ENCODE measurements at places on chromosomes 2 and 18.
A peak's percentile ranks its signal among the peaks of the same experiment; 100 is the strongest.

GRCh38 chr18:55699233-55699765 lies 111.3 kb upstream of the TCF4 start:
- no peak for DNase-seq

- no peak for DNase-seq
Observed at GRCh38 chr2:124147552-124147951, 122.5 kb downstream of the CNTNAP5 start.

DNA sequence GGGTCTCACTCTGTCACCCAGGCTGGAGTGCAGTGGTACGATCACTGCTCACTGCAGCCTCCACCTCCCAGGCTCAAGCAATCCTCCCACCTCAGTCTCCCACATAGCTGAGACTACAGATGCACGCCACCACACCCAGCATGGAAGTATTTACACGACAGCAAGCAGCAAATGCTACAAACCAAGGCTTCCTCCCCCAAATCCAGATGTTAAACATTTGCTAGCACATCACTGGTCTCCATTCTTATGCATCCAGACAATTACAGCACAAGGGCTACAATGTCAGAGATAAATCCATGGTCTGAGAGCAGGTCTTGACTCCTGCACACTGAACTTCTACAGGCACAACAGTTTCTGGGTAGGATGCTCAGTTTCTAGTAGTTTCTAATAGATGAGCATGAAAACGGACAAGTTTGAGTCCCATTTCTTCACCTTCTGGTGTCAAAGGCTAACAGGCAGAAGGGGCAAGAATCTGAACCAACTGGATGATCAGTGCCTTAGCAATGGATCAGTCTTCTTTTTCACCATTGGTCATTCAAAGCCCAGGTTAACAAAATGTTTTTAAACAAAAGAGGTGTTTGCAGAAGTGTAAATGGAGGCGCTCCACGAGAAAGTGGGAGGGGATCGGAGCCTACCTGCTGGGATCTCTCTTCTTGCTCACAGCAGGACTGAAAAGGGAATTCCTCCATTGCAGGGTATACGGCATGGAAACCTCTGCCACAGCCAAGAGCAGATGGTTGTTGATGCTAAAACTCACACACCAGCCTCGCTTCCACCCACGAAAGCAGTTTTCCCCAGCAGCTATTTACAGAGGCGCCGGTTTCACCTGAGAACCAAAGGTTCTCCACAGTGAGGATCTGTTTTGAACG lies 135.0 kb upstream of the ARL4C start:
- DNase-seq, result no peak

DNA sequence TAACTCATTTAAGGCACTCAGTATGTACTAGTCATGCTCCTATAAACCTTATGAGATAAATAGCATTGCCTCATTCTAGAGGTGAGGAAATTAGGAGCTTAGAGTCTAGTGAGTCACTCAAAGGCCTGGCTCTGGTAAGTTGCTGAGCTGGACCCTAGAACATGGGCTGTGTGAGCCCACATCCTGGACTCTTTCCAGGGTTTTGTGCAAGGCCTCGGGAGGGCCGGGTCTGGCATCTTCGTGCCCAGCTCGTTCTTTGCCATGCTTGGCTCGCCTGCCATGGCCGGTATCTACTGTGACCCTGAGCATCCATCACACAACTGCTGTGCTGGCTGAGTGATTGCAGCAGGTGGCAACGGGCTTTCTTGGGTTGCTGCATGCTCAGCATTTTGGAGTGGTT lies 168.0 kb downstream of the LPIN1 start:
- no peak for DNase-seq

- no peak for DNase-seq
Observed at GRCh38 chr2:178418426-178418825, 32.5 kb downstream of the PRKRA start.

GRCh38 chr18:74836296-74837139 lies 238.8 kb downstream of the ZNF407 start:
- no peak for DNase-seq

DNA sequence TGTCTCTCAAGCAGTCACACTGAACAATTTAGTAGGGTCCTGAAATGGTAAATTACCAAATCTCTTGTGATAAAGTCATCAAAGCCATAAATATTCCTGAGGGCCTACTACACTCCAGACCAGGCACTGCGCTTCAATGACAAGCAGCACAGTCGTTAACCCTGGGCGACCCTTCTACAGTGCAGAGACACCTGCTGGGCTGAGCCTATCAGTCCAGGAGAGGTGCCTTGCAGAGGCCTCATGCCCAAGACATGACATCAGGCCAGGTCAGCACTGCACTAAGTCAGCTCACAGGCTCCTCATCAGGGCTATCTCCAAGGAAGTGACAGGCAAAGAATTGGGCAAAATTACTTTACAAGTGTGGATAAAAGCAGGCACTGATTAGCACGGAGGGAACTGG lies 166.4 kb upstream of the EPB41L3 start:
- no peak for DNase-seq

DNA sequence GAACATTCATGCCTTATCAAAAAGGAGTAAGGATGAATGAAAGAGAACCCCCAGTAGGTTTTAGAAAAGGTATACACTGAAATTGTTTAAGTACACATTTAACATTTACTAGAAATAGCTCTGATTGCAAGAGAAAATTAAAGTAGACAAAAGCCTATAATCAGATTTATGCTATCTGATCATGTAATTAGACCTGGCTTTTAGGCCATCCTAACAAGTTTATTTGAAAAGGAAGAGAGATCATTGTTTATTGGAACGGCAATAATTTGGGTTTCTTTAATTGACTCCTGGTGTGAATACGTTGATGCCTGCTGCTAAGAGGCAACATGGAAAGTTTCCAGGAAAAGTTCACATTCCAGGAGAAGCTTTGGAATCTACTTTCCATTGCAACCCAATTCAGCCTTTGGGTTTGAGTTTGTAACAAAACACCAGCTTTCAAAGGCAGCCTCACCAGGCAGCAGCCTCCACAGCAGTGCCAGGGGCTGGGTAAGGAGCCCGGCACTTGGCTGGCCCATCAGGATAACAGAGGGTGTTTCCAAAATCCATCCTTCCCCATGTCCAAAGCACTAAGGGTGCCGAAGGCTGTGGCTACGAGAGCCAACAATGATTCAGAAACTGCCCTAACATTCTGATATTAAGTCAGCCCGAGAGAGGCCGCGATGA lies 18.0 kb downstream of the FZD7 start:
- no peak for DNase-seq

GRCh38 chr2:240960971-240961876 lies 37.2 kb upstream of the SNED1 start:
- DNase-seq, result no peak

DNA sequence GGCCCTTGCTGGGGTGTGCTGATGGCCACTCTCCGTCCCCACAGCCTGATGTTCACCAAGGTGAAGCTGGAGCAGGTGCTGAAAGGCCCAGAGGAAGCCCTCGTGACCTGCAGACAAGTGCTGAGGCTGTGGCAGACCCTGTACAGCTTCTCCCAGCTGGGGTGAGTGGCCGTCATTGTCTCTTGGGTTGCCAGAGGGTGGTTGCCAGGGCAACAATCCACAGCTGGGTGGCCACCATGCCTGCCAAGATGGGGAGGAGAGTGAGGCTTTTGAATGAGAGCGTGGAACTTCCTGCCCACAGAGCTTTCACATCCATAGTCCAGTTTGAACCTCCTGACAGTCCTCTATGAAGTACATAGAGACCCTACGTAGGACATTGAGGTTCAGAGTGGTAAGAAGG lies 108.8 kb downstream of the STPG4 start:
- no peak for DNase-seq

GRCh38 chr2:108288534-108289106 lies at the start of gene SULT1C2:
TSS of gene SULT1C2 (plus strand) at chr2:108288895. CDS start at chr2:108293668, 4,773 bp downstream.
- no peak for DNase-seq

DNA sequence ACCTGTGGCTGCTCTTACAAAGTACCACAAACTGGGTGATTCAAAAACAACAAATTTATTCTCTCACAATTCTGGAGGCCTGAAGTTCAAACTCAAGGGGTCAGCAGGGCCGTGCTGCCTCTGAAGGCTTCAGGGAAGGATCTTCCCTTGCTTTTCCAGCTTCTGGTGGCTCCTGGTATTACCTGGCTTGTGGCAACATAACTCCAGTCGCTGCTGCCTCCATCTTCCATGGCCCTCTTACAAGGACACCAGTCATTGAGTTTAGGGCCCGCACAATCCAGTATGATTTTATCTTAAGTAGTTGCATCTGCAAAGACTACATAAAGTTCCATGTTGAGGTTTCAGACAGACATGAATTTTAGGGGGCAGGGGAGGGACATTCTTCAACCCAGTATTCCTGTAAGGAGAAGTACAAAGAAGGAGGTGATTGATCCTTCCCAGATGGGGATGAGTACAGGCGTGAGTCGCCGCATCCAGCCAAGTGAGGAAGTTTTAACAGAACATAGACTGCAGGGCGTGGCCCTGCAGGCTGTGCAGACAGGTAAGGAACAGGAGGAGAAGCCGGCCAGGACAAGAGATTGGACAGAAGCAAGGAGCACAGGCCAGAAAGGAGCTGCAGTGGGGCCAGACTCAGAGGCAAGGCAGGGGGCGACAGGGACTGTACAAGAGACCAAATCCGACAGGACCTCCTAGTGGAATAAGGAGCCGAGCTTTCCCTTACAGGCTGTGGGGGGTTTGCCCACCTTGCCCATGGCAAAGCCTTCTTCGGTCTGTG lies 44.4 kb upstream of the BZW1 start:
- DNase-seq, result no peak

DNA sequence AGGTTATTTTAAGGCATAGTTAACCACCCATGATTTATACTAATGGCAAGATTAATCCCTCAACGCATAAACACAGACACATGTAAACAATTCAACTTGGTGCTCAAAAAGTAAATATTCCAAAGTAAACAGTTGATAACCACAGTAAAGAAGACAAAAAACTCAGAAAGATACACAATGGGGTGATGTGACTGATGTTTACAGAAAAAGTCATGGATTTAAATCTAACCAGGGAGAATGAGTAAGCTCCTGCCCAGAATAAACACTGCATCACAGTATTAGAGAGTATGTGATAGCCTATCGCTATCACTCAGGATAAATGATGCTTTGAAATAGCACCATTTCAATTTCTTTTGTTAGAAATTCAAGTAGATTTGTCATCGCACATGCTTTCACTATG lies 49.3 kb downstream of the HIBCH start:
- no peak for DNase-seq

GRCh38 chr2:160076914-160077313 lies 14.5 kb upstream of the PLA2R1 start:
- no peak for DNase-seq

GRCh38 chr2:6864923-6865345 lies 773 bp downstream of the CMPK2 start:
- no peak for DNase-seq

DNA sequence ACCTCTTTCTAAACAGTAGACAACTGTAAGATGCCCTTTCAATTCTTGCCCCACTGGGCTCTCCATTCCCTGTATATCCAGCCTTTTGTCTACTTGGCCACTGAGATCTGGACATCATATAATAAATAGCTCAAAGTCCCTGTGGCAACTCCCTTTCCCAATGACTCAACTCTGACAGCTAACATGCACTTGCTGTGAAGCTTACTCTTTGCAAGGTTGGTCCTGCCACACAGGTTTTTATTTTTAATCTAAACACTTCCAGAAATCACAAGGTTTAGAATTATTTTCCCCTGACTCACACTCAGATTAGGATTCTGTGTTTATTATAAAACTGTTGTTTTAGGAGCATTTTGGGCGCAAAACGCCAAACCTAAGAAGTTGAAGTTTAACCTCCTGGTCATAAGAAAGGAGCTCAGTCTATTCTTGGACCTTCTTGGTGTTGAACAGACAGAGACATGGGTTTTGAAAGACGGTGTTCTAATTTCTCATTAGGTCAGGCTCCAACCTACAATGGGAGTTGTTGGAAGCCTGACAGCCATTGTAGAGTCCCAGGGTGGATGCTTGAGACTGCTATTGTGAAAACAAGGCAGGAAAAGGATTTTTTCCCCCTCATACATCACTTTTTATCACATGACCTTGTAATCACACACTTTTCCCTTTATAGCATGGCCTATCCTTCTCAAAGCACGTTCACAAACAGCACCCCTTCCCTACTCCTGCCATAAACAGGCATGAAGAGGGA lies 124.7 kb upstream of the SERPINE2 start:
- no peak for DNase-seq

GRCh38 chr2:73032702-73033097 lies 38.8 kb downstream of the SFXN5 start:
- no peak for DNase-seq

GRCh38 chr2:46925474-46926351 lies 10.1 kb upstream of the MCFD2 start:
- no peak for DNase-seq

- DNase-seq, result peak; percentile 22
Observed at GRCh38 chr2:174632841-174633622, 35.4 kb upstream of the WIPF1 start.

- DNase-seq, result no peak
Observed at GRCh38 chr2:231138699-231139098, 13.9 kb upstream of the HTR2B start.

DNA sequence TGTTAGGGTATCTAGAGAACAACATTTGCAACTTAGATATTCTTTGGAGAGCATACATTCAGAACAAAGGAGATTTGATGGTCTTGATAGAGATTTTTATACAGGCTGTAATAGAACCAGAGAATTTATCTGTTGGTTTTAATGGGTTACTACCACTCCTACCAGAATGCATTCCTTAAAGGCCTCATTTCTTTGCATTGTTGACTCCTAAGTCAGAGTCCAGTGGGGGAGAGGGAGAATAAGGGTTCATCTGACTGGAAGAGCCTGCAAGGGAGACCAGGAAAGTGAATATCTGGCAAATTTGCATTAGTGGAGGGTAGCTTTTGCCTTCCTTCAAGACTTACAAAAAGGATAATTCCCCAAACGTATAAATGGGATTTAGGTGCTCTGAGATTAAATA lies 29.7 kb downstream of the AGPS start:
- DNase-seq, result no peak

GRCh38 chr18:10271481-10271880 lies 183.0 kb upstream of the APCDD1 start:
- DNase-seq, result no peak

- DNase-seq, result no peak
Observed at GRCh38 chr2:138536740-138537139, 35.2 kb downstream of the SPOPL start.

- no peak for DNase-seq
Observed at GRCh38 chr2:113976277-113976928, 86.5 kb downstream of the ACTR3 start.

DNA sequence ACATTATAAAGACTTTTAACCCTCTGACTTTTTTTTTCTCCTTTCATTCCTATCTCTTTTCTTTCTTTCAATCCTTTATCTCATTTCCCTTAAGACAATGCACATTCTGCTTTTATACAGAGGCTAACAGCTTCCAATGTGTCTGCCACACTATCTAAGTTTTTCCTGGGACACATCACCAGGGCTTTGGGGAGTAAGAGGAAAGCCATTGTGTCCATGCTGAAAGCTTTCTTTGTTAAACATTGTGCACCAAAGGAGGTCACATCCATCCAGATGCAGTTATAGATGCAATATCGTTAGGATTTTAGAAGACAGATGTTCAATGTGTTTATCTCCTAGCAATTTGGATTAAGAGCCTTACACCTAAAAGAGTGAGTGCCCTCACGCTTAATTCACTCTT lies 534.1 kb downstream of the CNTNAP5 start:
- DNase-seq, result no peak

GRCh38 chr2:18525852-18526251 lies 34.6 kb downstream of the RDH14 start:
- DNase-seq, result no peak

- DNase-seq, result no peak
Observed at GRCh38 chr2:119838179-119838578, 78.5 kb downstream of the PTPN4 start.

- DNase-seq, result peak; percentile 34
Observed at GRCh38 chr2:240060977-240061591, 7.8 kb upstream of the OR6B3 start.

- no peak for DNase-seq
Observed at GRCh38 chr2:42193722-42194187, 24.6 kb downstream of the EML4 start.

- DNase-seq, result no peak
Observed at GRCh38 chr2:107738266-107738665, 88.4 kb upstream of the RGPD4 start.

All from stimulated activated naive CD4-positive, alpha-beta T cell (primary cell).